AG09319 (cell line): ENCODE measurements at places on chromosomes 16 and 17.

DNA sequence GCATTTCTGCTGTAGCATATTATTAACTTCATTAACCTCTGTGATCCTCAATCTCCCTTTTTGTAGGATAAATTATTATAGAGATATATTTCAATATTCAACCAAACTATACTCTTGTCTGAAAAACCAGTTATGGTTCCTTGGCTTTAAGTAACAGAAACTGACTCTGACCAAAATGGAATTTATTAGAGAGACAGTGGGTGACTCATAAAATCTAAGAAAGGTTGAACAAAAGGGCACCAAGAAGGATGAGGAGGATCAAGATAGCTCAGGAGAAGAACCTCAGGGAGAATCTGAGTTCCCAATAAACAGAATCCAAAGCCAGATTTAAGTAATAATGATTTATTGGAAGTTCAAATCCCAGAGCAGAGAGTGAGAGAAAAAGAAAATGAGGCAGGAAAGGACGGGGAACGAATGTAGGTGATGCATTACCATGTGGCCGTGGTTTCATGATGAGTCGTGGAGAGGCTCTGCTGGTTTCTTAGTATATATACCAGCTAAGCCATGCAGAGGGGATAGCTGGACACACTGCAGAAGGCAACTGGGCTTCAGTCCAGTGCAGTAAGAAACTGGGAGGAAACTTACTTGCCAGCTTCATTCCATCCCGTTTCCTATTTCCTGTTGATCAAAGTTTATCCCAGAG lies 151.5 kb upstream of the GOT2 start:
- DNase-seq: no peak

DNA sequence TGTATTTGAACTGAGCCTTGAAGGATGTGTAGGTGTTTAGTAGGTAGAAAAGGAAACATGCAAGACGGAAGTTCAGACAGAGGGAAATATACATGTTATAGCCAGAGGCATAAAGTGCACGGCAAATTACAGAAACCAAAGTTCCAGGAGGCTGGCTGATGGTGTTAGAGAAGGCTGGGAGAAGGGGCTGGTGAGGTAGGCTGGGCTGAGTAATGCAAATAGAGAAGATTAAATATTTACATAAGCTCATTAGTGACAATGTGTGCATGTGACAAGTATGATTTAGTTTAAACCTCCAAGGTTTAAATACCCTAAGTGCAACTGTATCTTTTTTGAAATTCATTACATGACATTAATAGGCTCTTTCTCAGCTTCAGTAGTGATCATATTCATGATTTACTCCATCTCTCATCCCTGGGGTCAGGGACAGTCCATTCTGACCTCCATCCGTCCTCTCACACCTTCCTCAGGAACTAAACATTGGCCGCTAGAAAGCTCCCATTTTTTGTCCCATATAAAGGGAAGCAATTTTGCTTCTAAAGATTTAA lies 399.8 kb upstream of the SALL1 start:
- no peak for DNase-seq

- no peak for DNase-seq
Observed at GRCh38 chr16:56608876-56609462, 585 bp downstream of the MT2A start.

GRCh38 chr17:67452681-67453554 lies 75.8 kb downstream of the PITPNC1 start:
- DNase-seq: no peak

- DNase-seq: no peak
Observed at GRCh38 chr16:46899443-46900143, 15.4 kb downstream of the GPT2 start.

GRCh38 chr17:19448341-19449268 lies 37.6 kb downstream of the RNF112 start:
- DNase-seq: peak; percentile 82

- no peak for DNase-seq
Observed at GRCh38 chr16:57590654-57591085, 37.8 kb upstream of the ADGRG1 start.

GRCh38 chr16:26747760-26748159 lies 319.0 kb upstream of the C16orf82 start:
- no peak for DNase-seq

DNA sequence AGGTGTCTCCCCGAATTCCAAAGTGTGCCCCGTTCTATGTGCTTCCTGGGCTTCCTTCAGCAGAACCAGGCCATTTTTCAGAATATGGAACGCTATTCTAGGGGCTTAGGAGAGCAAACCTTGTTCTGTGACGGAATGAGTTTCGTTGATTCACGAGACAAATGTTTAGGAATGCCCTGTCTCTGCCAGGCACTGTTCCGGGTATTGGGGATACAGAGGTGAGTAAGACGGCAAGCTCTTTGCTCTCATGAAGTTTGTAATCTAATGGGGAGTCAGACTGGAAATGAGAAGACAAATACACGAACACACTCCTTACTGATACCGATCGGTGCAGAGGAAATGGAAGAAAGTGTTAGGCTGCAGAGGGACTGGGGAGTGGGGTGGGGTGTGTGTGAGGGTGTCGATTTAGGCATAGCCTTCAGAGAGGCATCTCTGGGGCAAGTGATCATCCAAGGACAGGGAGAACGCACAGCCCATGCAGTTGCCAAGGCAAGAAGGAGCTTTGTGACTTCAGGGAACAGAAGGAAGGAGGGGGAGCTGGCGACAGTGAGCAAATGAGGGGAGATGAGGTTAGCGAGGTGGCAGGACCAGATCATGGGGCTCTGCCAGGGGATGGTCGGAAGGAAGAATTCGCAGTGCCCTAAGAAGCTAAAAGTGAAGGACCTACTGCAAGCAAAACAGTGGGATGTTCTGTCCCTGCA lies 189.6 kb downstream of the MSI2 start:
- no peak for DNase-seq

DNA sequence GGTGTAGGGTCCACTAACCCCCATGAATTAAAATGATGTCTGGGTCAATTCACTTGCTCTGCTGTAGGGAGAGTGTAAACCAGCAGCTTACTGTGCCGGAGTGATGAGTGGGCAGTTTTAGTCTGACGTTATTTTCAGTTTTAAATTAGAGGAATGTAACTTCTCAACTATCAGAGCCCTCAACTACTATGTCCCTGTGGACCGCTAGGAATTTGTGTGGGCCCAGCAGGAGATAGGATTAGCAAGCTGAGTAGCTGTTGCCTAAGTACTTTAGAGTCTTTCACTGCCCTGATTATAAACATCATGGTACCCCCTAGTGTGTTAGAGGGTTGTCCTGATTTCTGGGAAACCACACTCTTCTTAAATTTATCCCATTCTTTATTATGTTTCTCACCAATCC lies 11.4 kb downstream of the MARVELD3 start:
- DNase-seq: peak; percentile 19

DNA sequence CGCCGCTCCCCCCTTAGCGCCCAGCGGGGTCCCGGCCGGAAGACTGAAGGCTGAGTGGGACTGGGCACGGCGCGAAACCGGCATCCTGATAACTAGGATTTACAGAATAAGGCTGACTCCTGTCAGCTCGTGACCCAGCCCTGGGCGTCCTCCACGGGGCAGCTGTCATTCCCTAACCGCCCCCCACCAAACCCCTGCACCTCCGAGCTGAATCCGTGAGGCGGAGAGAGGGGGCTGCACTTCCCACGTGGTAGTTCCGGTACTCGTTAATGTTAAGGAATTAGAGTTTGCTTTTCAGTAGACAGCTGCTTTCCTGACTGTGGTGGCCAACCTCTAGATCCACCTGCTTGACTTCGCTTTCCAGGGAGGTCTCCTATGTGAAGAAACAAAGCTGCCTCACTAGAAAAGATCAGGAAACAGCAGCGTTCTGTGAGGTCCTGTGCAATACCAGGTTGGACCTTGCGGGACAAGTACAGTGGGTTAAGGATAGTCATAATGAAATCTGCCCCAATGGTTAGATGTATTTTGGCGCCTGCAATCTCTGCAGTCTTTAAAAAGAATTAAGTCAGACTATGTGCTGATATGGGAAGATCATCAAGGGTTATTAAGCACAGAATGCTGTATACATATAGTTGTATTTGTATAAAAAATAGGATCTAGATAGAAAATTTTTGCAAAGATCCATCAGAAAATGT lies 1.1 kb upstream of the WBP2 start:
- DNase-seq: no peak

DNA sequence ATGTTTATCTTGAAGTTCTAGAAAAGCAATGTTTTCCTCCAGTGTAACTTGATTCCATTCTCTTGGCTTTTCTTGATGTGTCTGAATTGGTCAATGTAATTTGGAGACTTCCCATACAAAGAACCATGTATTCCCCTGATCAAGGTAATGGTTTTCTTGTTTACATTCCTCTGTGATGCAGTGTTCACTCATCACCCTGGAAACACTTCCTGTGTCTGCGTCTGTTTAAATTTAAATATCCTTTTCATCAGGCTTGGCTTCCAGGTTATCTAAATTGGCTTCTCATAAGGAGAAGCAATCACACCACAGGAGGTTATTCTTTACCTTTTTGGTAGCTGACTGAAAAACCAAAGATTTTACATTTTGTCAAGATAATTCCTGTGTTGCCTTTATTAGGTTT lies 237.3 kb upstream of the WSCD1 start:
- peak; percentile 29 for DNase-seq

GRCh38 chr16:81625544-81626153 lies 153.4 kb upstream of the PLCG2 start:
- DNase-seq: no peak
